ENCODE measurements at places on chromosomes 1 and 21.

DNA sequence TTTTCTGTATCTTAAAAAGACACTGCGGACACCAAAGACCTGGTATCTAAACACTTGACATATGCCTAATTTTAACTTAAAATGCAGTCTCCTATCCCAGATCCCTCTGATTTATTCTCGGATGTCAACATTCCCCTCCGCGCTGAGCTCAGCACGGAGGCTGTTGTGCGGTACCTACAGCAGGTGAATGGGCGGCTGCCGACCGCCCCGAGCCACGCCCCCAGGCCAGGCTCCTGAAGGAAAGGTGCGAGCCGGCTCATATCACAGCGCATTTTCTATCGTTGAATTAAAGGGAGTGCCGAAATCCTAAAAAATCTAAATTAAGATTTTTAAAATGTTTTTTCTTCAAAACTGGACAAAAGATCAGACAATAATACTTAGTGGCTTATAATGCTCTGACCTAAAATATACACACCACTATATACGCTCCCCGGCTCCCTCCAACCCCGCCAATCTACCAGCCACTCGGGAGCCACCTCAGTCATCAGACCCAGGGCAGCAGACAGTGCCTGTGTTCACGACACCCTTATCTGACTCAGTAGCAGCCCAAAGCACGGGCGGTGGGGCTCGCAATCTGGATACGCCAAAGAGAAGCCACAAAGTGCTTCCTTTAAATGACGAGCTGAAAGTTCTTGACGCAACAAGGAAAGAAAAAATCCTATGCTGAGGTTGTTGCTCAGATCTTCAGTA is 4.1 kb downstream of the WRAP73 start:
- DNase-seq = no peak

GRCh38 chr1:34279971-34280370 is 103.3 kb downstream of the C1orf94 start:
- DNase-seq = no peak

DNA sequence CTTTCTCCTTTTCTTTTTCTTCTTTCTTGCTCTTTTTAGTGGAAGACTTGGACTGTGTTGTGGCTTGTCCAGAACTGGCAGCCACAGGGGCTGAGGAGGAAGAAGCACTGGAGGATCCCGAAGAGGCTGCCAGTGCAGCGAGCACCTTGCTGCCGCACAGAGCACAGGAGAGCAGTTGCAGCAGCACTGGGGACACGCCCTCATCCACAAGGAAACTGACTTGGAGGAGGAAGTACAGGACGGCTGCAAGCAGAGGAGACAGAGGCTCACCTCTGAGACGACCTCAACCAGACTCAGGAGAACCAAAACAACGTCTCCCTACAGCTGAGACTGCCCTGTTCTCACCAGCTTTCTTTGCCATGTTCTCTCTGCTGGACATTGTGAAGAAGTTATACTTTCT is 88.9 kb downstream of the UBR4 start:
- DNase-seq = no peak

- DNase-seq = no peak
These were observed 350.6 kb upstream of the NCAM2 start for GRCh38 chr21:20647607-20648006.

DNA sequence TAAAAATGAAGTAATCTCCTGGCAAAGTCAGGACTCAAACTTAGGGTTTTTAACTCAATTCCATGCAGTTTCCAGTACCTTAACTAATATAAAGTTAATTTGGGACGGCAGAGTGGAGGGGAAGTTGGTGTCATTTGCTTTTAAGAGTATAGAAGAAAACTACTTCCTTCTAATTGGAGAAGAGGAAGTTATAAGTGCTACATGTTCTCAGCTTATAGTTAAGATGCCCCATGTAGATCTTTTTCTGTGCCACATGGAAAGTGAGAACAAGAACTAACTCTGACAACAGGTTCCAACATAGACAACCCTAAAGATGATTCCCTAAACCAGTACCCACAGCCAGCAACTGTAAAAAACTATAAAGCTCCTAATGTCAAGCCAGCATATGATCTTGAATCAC is 11.5 kb downstream of the RRAGC start:
- DNase-seq = no peak

- DNase-seq = no peak
These were observed 37.7 kb downstream of the RNF220 start for GRCh38 chr1:44442791-44443190.

- no peak for DNase-seq
These were observed 25.8 kb downstream of the ABCA4 start for GRCh38 chr1:94095112-94095637.

GRCh38 chr1:215718575-215719287 is 151.6 kb downstream of the KCTD3 start:
- DNase-seq = no peak

- DNase-seq = no peak
These were observed 50.2 kb downstream of the FAM163A start for GRCh38 chr1:179793281-179793680.

- no peak for DNase-seq
These were observed 645 bp upstream of the TLR5 start for GRCh38 chr1:223143537-223144248.

DNA sequence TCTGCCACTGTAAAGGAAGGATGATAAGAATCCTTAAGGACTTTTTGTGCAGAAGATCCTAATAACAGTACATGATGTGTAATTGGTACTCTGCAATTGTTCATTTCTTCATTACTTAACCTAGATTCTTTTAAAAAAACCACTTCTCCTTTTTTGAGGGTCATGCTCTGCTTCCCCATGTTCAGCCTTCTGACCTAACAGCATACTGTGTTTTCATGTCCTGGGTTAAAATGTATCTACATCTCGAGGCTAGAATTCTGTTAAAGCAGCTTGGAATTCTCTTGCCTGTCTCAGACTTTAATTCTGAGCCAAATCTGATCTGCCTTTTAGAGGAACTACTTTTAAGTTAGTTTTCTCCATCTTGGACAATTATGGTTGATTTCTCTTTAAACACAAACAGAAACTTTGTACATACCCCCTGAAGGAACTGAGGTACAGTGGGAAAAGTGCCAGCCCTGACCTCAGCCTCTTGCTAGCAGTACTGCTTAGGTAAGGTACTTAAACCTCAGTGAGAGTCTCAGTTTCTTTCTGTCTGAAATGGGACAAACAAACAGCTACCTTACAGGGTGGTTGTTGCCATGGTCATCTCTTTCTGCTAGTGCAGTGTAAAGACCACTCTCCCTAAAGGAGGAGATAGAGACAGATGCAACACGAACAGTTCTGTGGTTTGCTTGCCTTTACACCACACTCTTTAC is 103.2 kb upstream of the DYNLT5 start:
- DNase-seq = no peak

DNA sequence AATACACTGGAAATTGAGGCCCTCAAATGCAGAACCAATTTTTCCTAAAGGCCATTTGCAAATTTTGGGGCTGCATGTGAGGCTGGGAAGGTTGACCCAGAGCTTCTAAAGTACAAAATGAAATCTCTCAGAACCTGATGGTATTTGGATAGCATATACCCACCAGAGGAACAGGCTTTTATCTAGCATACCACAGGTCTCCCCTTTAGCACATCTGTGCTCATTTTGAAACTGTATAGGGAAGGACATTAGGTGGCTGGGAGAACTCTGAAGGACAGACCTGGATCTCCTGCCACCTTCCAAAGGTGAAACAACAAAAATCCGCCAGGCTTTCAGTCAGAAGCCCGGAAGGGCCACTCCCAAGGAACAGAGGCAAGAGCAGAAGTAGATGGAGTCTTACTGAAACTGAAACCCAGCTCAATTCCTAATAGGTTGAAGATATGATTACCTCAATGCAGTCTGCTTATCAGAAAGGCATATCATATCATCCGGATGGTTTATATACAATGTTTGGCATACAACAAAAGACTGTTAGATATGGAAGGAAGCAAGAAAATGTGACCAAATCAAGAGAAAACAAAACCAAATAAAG is 11.6 kb downstream of the CD55 start:
- DNase-seq = no peak

DNA sequence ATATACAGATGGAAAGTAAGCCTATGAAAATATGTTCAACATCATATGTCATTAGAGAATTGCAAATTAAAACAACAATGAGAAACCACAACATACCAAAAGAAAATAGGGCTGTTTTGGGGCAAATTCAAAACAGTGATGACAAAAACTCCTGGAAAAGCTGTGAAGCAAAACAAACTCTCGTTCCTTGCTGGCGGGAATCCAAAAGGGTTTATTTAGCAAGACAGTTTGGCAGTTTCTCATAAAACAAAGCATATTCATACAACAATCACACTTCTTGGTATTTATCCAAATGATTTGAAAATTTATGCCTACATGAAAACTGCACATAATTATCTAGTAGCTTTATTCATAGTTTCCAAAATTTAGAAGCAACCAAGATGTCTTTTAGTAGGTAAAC is 44.4 kb downstream of the COL11A1 start:
- no peak for DNase-seq

DNA sequence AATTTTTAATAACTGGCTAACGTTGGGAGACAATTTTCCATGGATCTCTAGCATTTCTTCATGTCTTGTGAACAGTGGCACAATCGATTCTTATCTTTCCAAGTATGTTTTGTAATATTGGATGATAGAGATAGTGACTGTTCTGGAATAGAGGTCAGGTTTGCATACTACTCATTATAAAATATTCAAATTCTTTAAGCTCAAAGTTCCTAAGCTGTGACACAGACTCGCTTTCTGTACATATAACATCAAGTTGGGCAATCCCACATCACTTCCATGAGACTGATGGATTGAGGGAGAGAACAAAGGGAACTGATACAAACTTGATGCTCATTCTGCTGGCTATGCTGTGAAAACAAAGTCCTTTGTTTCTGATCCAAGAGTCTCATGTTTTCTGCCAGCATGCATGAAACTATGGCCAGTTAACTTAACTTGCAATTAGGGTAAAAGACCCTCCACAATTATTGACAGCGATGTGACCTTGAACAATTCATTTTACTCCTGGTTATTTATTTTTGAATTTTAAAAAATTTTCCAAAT is 392.4 kb downstream of the TTLL7 start:
- no peak for DNase-seq

- no peak for DNase-seq
These were observed 990.0 kb downstream of the KCNT2 start for GRCh38 chr1:195618287-195618686.

- no peak for DNase-seq
These were observed 22.4 kb downstream of the ZZZ3 start for GRCh38 chr1:77659879-77660593.

- DNase-seq = no peak
These were observed 69.1 kb downstream of the OLIG1 start for GRCh38 chr21:33139084-33139483.

- DNase-seq = no peak
These were observed 136.4 kb upstream of the ADGRL2 start for GRCh38 chr1:81664341-81664740.

- DNase-seq = no peak
These were observed 32.2 kb upstream of the CYP4X1 start for GRCh38 chr1:46991083-46991923.

DNA sequence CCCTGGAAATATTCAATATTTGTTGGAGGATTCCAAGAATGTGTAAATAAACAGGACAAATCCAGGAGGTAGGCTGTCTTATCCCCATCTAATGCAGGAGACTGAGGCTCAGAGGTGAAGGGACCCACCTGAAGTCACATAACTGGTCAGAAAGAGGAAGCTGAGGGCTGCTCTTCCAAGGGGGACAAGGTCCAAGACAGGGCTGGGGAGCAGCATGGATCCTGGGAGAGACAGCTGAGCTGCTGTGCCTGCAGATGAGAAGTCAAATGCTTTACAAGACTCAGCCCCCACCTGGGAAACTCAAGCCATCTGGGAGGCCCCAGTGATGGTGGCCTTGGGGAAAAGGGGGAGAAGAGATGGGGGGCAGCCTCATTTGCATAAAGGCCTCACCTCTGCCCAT is 224.4 kb downstream of the PTPRU start:
- no peak for DNase-seq

- DNase-seq = no peak
These were observed 199.5 kb downstream of the SIPA1L2 start for GRCh38 chr1:232430467-232430866.

DNA sequence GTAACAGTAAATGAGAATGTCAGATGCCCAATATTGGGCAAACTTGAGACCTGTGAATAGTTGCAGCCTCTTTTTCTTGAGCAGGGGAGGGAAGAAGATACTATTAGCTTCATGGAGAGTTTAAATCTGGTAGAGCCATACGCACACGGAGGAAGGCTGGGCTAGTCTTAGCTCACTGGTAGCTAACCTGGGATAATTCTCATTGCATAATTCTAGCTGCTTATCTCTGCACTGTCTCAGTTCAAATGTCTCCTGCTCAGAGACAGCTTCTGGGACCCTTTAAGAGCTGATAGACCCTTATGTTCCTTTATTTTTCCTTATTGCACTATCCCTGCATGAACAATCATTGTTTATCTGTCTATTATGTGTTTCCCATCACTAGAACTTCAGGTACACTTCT is 8.4 kb downstream of the C1orf87 start:
- no peak for DNase-seq

GRCh38 chr1:172897738-172898137 is 153.0 kb downstream of the TNFSF18 start:
- DNase-seq = no peak

DNA sequence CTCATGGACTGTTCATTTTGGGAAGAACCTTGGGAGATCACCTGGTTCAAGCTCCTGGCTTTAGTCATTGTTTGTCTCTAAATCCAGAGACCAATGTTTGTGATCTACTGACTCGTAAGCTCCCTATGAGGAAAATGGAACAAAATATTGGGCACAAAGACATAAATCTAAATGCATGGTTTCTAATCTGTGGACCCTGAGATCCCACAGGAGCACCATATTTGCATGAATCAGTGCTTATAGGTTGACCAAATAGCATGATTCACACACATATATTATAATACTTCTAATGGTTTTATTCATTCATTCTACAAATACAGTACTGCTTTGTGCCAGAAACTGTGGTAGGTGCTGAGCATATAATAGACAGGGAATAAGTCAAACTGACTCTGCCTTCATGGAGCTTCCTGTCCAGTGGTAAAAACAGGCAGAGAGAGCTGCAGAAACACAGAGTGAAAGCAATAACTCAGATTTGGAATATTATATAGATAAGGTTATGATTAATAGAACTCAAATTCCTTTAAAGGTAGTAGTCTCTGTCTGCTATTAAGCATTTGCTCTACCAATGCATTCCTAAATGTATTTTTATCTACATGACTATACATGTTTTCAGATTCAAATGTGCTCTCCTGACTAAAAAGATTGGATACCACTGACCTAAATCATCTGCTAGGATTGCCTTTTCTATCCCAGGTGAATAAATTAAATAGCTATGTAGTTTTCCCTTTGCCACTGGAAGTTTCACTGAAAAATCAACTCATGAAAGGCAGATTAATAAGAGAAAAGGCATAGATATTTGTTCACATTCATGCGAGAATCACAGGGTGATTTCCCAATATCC is 198.6 kb upstream of the CAMK1G start:
- no peak for DNase-seq

DNA sequence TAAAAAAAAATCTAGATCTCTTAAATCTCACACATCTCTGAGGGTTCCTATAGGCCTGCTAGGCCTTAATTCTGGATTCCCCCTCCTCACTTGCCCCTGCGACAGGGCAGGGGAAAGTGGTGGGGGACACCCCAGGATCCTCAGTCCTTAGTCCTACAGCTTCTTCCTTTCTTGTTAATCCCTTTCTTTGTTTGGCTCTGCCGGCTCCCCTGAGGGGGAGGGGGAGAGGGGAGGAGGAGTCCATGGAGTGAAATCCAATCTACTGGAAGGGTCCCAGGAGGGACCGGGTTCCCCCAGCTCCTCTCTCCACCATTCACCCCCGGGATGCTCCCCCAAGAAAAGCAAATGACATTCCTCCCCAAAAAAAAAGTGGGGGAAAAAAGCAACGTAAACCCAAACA is 8.5 kb downstream of the MEX3A start:
- no peak for DNase-seq

GRCh38 chr1:246434335-246434734 is 72.7 kb downstream of the SMYD3 start:
- DNase-seq = no peak

Data from activated CD8-positive, alpha-beta memory T cell treated with anti-CD3 and anti-CD28 coated beads for 48 hours (primary cell).